ENCODE measurements at places on chromosomes 1 and 21.

DNA sequence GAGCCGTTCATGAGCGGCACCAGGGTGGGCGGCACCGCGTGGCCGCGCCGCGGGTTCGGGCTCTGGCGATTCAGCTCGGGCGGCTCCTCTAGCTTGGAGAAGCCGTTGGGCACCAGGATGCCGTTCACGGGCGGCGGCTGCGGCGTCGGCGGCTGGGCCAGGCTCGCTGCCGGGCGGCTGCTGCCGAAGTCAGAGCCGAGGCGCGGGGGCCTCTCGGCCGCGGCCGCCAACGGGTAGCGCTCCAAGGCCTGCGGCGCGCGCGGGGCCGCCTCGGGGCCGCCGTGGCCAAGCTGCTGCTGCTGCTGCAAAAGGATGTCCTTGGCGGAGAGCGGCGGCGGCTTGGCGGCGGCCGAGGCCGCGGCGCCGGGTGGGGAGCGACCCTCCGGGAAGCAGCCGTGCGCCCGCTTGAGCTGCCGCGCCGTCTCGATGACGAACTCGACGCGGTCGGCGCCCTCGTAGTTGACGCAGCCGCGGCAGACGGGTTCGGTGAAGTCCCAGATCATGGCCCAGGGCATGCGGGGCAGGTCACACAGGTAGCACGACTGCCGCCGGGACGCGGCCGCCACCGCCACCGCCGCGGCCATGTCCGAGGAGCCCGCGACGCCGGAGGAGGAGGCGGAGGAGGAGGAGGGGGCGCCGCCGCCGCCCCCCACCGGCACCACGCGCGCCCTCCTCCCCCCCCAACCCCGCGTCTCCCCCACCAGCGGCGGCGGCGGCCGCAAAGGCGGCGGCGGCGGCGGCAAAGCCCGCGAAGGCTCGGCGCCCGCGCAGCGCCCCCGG is 877 bp downstream of the IRF2BP2 start:
- peak; percentile 59 for DNase-seq

DNA sequence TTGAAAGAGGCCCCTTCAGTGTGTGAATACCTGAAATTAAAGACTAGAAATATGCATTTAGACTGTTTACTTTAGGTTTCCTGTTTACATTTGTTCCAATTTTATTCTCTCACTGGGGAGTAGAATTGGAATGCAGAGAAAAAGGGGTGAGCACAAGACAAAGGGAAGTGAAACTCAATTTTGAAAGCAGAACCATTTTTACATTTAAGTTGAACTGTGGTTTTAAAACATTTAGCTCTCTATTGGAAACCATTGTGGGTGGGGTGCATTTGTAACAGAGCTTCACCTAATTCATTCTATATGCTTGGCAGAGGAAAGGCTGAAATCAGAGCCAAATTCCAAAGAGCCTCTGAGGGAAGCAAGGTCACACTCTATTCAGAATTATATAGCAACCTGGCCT is 235.3 kb upstream of the C1orf105 start:
- DNase-seq, result no peak

DNA sequence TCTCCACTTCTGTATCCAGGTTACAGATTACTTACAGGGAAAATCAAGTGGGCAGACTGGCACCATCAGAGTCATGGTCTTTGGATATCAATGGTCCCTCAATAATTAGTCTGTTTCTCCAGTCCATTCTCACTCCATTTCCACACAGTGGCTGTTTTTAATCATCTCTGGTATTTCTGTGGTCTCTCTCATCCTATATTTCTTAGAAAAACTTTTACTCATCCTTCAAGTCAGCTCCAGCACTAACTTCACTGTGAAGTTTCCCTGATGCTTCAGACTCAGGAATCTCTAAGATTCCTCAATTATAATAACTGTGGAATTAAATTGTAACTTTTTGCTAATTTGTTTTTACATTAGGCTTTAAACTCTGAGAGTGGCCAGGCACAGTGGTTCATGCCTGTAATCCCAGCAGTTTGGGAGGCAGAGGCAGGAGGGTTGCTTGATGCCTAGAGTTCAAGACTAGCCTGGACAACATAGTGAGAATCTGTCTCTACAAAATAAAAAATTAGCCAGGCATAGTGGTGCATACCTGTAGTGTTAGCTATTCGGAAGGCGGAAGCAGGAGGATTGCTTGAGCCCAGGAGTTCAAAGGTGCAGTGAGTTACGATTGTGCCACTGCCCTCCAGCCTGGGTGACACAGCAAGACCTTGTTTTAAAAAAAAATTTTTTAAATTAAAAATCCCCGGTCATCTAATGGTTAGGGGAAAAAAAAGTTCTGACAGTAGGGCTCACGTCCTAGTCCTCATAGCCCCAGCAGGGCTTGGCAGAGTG is 10.6 kb downstream of the CD160 start:
- DNase-seq, result no peak

- no peak for DNase-seq
These were observed 43.3 kb upstream of the KCNQ4 start for GRCh38 chr1:40740039-40740996.

DNA sequence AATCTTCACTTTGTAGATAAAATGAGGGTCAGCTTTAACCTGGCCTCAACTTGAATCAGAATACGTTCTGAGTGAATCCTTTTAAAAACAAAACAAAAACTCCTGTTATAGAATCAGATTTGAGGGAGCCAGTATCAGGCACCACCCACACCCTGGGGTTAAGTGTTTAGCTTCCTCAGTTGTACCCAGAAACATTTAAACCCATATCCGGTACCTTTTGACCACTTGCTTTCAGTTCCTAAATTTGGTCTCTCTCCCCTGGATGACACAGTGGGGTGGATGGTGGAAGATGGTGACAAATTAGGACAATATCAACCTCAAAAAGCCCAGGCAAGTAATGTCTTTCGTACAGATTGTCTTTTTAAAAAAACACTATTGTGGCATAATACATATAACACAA is 10.4 kb downstream of the KLHDC7A start:
- DNase-seq, result no peak

DNA sequence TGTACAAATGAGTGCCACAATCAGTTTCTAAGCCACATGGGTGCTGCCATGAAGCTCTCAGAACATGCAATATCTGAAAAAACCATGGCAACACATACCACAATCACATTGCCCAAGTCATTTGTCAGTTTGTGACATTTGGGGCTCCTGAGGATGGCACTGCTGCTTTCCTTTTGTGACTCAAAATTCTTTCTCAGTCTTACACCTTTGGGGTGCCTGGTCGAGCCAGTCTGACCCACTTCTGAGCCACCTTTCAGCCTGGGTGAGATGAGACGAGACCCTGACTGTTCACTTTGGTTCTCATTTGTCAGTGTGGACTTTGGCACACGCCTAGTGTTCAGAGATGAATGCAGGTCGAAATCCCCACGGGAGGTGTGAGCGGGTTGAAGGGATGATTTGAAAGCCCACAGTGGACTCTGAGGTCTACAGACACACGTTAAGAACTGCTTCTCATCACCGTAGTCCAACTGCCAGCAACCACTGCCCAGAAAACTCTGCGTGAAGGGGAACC is 8.0 kb downstream of the BATF3 start:
- DNase-seq, result no peak

GRCh38 chr1:218575079-218575478 is 229.9 kb downstream of the TGFB2 start:
- no peak for DNase-seq

- DNase-seq, result no peak
These were observed 37.6 kb upstream of the CLSTN1 start for GRCh38 chr1:9861360-9861759.

DNA sequence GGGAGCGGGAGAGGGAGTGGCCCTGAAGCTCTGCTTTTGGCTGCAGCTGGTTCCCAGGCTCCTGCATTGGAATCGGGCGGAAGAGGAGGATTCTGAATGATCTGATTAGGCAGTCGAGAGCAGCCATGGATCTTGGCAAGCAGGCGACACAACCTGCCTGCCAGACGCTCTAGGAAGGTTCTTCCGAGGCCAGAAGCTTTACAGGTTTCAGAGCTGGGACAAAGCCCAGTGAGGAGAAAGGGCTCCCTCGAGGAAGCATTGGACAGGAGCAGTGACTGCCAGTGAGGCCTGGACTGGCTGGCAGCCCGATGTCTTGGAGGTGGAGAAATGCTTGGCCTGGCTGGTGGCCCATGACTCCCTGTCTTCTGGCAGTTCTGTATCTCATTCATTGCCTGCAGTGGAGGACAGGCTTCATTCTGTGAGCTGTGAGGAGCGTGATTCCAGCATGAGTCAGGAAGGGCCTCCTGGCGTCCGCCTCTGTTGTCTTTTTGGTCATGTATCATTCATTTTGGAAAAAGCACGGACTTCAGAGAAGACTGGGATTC is 132.7 kb upstream of the IPO9 start:
- DNase-seq, result peak; percentile 42

DNA sequence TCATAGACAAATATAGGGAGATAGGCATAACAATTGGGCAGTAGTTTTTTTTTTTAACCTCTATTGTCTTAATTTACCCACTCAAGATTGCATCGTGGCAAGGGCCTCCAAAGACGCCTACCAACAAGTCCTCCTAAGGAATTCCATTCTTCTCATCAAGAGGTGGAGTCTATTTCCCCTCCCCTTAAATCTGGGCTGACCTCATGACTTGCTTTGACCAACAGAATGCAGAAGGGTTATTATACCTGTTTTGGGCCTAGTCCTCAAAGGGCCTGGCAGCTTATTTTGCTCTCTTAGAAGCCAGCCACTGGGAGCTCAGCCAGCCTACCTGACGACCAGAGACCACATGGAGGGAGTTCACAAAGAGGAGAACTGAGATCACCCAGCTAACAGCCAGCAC is 92.3 kb downstream of the COQ8A start:
- no peak for DNase-seq

GRCh38 chr1:185934476-185935189 is 200.4 kb downstream of the HMCN1 start:
- DNase-seq, result no peak

GRCh38 chr21:42411891-42412635 is 8.4 kb downstream of the UBASH3A start:
- DNase-seq, result no peak

- DNase-seq, result no peak
These were observed 16.0 kb downstream of the MEF2D start for GRCh38 chr1:156484480-156485058.

DNA sequence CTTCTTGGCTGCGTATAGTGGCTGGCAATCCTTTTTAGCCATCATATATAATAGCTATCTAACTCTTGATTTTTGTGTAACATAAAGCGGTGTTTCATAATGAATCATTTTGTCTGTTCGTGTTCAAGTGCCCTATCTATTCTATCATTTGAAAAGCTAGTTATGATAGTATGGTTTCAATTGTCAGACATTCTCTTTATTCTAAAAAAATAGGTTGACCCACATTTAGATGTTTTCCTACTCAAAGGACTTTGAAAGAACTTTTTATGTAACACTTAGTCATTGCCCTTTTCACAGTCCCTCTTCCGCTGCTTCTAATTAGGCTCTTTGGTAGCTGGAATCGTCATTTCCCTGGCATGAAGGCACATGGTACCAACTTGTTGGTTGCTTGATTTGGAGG is 272.2 kb upstream of the B3GALT2 start:
- DNase-seq, result no peak

GRCh38 chr1:152962876-152963415 is 7.5 kb upstream of the SPRR4 start:
- DNase-seq, result no peak

- peak; percentile 93 for DNase-seq
These were observed 595 bp upstream of the CAP1 start for GRCh38 chr1:40039757-40040510.

DNA sequence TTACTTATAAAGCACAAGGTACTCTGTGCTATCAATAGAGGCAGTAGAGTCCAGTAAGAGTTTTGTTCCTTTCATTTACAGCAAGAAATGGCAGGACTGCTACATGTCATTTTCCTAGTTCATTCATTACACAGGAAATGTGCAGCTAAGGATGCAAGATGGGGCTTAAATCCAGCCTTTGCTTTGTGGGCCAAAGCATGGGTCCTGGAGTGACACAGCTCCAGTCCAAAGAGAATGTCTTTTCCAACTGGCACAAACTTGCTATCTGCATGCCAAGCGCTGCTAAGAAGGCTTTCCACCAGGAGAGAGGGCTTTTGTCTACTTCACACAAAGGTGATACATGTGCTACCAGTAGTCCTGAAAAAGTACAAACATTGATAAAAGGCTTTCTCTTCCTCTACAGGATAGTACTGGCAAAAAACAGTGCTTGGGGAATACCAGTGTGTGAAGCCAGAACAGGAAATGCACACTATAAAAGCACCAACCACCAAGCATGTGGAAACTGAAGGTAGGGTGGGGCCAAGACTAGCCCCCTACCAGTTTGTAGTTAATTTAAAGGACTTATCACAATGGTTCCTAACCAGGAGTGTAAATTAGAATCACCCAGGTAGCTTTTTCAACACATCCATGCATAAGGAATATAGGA is 68.7 kb downstream of the ARID4B start:
- no peak for DNase-seq

DNA sequence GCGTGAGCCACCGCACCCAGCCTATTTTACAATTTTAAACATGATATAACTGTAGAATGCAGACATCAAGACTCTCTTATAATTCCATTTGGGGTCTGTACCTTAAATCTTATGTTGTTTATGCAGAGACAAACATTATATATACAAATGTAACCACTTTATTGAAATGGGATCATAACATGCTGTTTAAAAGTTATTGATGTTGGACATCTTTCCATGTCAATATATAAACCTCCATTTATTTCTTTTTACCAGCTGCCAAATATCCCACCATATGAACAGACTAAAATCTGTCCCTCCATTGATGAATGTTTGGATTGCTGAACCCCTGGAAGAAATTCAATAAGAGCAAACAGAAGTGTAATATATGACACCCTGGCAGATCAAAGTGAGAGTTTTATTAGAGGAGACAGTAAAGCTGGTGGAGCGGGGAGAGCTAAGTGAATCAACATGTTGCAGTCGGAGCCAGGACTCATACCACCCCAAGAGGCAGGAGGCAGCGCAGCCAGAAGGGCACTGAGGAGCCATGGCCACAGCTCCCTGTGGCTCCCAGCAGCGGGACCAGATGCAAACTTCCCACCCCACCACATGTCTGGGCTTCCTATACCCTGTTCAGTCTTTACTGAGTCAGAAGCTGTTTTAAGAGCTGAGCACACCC is 4.7 kb upstream of the PCSK9 start:
- DNase-seq, result no peak

- DNase-seq, result no peak
These were observed 14.5 kb upstream of the CDCA8 start for GRCh38 chr1:37677808-37678207.

DNA sequence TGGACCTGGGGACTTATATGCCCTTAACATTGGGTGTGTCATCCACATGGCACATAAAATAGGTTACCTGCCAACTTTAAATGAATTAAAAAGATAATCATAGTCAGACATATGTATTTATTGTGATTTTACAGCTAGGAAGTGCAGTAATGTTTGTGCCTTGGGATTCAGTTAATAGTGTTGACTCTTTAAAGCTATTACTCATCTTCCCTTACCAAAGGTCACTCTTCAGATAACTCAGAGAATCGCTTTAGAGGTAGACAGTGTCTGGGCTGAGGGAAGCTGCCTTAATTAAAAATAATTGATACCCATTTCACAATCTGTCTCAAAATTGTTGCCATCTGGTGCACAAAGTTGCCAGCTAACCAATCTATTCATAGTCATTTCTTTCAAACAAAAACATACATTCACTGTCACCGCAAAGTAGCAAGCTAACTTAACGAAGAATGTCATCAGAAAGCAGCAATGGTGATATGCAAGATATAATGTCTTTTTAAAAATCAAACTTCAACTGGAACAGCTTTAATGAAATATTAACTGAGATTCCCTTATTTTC is 3.0 kb upstream of the KRTAP15-1 start:
- DNase-seq, result no peak

GRCh38 chr1:156931211-156931952 is 10.9 kb downstream of the LRRC71 start:
- no peak for DNase-seq
